ENCODE measurements at places on chromosomes 5 and 9.
A peak's percentile ranks its signal among the peaks of the same experiment; 100 is the strongest.

DNA sequence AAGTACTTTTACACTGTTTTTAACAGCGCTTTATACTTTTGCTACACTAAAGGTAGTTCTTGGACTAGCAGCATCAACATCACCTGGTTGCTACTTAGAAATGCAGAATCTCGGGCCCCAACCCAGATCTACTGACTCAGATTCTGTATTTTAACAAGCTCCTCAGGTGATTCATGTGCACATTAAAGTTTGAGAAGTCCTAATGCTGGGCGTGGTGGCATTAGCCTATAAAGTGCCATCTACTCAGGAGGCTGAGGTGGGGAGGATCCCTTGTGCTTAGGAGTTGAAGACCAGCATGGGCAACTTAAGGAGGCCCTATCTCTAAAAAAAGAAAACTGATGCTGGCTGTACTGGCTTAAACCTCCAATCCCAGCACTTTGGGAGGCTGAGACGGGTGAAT is 26.7 kb downstream of the TMEM252 start:
- DNase-seq, result no peak

GRCh38 chr5:137181667-137182066 is 317.5 kb downstream of the SPOCK1 start:
- DNase-seq, result no peak

DNA sequence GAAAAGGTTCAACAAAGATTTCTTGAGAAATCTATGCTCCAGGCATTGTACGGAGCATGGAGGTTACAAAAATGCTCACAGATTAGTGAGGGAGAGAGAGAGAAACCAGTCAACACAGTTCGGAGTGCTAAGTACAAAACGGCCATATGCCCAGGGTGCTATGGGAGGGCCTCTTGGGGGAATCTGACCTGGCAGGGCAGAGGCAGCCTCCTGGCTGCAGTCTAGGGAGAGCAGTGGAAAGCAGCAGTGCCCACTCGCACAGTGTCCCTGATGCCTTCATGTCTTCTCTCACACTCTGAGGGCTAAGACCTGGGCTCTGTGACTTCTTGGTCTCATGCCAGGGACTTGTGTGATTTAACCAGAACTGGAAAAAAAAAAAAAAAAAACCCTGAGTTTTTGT is 29.8 kb upstream of the SMC5 start:
- DNase-seq, result no peak

GRCh38 chr5:12615141-12615820 is 711.0 kb upstream of the CTNND2 start:
- no peak for DNase-seq

DNA sequence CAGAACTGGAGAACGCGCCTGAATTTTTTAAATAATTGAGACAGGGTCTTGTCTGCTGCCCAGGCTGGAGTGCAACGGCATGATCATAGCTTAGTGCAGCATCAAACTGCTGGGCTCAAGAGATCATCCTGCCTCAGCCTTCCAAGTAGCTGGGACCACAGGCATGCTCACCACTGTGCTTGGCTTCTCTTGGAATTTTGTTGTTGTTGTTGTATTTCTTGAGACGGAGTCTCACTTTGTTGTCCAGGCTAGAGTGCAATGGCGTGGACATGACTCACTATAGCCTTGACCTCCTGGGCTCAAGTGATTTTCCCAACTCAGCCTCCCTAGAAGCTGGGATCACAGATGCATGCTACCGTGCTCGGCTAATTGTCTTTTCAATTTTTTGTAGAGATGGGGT is 58.4 kb upstream of the DAB2IP start:
- no peak for DNase-seq

DNA sequence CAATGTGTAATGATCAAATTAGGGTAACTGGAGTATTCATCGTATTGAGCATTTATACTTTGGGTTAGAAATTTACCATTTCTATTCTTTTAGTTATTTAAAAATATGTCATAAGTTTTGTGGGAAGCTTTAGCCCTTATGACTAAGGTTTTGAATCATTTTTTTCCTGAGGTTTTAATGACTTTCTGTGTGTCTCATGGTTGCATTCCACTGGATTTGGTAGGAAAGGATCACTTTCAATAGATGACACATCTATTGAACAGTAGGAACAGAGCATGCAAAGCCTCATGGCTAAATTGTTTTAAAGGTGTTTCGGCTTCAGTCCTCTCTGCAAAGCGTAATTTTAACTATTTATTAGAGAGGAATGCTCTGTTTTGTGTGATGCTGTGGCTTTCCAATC is 512.4 kb upstream of the CHD1 start:
- no peak for DNase-seq

DNA sequence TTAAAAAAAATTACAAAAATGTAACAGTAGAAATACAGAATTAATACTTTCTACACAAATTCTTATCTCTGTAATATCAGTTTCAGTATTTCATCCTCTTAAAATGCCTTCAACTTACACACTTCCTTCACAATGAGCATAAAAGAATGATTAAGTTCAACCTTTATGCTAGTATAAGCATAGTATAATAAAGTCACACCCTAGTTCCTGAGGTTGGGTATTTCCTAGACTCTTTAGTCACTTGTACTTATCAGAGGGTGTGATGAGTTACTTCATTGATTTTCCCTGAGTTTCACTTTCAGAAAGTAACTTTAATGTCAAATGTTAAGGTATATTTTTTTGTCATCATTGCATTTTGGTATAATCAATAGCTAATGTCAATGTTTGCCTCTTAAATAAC is 302.4 kb downstream of the PDE4D start:
- no peak for DNase-seq

- DNase-seq, result no peak
Measured at GRCh38 chr5:131416729-131417128, 152.9 kb downstream of the CDC42SE2 start.

DNA sequence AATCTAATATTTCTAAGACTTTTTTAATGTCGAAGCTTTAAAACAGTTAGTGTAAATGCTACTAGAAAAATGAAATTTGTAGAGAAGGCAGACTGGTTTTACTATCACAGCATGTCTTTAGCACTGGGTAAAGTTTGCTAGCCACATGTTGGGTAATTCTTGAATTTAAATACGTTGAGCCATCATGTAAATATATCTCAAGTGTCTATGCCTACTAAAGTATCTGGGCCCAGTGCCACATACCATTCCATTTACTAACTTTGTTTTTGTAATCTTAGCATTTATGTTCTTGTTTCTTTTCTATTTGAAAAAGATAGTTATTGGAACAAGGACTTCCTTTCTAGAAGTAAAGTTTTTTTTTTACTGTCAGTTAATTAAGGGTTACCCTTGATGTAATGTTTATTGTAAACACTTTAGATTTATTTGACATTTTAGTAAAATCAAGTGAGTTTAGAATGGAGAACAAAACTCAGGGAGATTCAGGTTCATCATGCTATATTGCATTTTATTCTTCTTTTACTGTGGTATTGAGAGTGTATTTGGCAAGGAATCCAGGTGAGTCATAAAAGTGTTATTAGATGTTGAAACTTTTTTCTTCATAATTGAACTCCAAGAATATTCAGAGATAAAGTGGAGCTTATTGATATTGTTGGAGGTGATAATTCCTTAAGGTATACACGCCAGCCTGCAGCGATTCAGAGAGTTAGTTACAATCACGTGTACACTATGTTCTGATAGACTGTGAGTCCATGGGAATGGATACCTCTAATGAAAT is 182.4 kb downstream of the CCDC171 start:
- DNase-seq, result peak; percentile 71

DNA sequence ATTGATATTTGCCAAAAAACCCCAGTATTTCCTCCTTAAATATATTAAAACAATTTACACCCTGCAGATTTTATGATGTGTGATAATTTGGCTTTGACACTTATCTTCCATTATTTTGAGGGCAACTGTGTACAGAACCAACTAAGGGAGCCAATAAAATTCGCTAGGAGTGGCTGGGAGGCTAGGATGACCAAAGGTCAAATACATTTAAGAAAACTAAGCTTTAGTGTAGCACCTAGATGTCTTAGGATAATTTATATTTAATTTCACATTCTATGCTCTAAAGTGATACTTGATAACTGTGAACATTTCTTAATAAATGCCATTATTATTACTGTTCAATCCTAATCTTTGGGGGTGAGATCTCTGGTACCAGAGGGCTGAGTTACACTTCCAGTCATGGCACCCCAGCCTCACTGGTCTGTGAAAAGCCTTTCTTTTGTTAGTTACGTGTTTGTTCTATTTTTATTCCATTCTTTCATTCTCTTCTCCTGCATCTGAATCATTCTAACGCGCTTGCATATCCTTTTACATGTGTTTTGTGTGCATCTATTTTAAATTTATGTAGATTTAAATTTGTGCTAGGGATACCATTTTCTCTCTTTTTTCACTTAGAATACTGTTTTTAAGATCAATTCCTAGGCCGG is 19.1 kb downstream of the MSANTD3 start:
- DNase-seq, result no peak

GRCh38 chr5:176714067-176714466 is 66.8 kb downstream of the TSPAN17 start:
- no peak for DNase-seq

DNA sequence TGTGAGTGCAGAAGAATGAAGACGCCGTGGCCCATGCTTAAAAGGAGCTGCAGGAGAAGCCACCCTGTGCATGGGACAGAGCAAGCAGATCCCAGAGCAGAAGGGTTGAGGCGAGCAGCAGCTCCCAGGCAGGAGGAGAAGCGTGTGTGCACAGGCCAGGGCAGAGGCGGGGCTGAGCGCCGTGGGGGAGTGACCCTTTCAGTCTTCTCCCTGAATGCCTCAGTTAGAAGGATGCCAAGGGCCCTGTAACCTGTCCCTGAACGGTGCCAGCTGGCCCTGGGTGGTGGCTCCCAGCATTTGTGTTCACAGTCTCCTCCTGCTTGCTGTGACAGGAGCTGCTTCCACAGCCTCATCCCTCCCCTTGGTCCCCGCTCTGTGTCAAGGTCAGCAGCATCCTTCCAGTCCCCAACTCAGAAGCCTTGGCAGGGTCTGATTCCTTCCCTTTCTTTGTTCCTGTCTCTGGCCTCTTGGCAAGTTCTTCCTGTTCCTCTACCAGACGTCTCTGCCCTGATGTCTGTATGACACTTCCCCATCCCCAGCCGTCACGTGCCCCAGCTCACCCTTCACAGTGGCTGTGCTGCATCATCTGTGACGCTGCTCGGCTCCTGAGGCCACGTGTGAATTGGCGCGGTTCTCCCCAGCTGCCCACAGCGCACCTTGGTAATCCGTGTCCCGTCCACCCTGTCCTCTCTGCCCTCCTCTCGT is 5.2 kb downstream of the EXOC3 start:
- no peak for DNase-seq

- no peak for DNase-seq
Measured at GRCh38 chr9:72360324-72360723, 4.7 kb downstream of the ZFAND5 start.

DNA sequence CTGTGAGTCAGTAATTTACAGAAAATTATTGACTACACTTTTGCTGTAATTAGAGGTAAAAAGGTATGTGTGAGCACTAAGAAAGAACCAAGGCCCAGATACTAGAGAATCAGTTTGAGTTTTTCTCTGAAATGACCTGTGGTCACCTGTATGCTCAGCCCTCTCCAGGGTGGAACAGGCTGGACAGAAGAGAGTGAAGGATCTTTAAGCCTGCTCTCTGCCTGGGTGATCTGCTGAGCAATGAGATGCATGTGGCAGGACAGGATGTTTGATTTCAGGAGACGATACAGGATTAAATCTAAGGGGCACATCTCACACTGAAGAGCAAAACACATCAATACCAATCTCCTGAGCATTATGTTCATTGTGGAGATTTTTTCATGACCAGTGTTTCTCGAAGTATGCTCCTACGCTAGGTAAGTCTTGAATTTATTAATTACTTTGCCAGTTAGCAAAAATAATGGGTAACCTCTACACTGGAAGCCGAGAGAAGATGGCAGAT is 25.5 kb downstream of the HMGCR start:
- DNase-seq, result no peak

GRCh38 chr5:157672976-157673375 is 1.6 kb downstream of the C5orf52 start:
- no peak for DNase-seq

Data from fibroblast of skin of left biceps (primary cell).